Activated B cell treated with CpG ODN at 0.5 μM for 24 hours (primary cell): ENCODE measurements at places on chromosomes 3 and 15.
A peak's percentile ranks its signal among the peaks of the same experiment; 100 is the strongest.

DNA sequence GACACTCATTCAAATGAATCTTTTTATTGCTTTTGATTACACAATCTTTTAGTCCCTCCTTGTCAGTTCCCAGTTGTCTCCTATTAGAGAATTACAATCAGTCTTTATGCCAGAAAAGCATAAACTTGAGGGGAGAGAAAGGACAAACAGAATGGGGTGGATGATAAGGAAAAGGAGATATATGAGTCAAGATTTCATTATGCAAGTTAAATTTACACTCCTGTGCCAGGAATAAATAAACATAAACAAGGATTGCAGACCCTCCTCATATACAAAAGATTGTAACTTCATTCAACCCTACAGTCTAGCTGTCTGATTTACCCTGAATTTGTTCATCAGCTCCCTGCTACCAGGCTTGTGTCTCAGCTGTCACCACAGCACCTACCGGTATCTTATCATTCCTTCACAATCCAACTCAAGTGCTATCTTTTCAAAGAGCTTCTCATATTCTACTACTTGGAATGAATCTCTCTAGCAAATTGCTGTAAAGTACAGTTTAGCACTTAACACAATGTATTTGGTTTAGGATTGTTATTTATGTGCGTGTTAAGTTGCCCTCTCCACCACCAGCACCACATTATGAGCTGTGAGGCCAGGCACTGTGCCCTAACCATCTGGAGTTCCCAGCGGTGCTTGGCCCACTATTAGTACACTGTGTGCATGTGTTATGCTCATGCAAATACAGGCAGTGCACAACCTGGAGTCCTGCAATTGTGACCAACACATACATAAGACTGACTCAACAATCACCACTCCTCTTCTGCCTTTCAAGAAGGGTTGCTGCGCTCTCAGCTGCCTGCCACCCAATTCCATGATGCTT lies 504.1 kb downstream of the TBL1XR1 start:
- no peak for DNase-seq

DNA sequence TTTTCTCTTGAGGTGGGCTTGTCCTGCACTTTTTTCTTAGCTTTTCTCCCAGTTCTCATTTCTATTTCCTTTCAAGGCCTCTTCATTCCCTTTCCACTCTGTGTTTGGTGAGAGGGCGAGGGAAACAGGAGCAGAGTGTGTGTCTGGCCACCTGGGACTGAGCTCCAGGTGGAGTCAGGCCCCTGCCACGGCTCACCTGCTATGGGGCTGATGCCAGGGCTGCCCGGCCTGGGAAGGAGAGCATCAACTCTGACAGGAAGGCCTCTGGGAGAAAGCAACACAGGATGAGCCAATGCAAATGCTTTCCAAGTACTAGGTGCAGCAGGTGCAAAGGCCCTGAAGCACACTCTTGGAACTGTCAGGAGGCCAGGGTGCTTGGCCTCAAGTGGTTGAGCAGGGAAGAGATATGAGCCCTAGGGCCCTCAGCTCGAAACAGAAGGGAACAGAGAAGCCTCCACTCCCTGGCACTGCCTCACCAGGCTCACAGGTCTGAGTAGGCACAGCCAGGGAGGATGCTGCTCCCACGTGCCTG lies 27.3 kb upstream of the DUSP7 start:
- no peak for DNase-seq

GRCh38 chr3:68089572-68090011 lies 435.2 kb upstream of the SUCLG2 start:
- no peak for DNase-seq

GRCh38 chr3:186821429-186822387 lies 15.4 kb upstream of the RFC4 start:
- no peak for DNase-seq

GRCh38 chr3:27885641-27886040 lies 163.5 kb upstream of the EOMES start:
- no peak for DNase-seq

DNA sequence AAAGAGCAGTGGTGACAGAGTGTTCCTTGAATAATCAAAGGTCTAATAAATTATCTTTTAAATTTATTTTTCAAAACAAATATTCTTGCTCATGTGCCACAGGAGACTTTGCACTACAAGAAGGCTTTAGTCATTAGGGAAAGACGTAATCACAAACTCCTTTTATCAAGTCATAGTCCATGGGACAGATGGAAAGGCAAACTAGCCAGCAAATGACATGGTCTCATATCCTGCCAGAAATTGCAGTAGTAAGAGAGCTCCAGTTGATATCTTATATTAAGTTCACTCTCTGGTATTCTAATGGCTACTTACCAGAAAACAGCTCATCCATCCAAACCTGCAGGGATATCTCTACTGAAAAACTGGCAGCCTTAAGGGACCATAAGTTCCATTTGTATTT lies 225.0 kb upstream of the TP63 start:
- no peak for DNase-seq

- DNase-seq: no peak
Observed at GRCh38 chr3:19539518-19540392, 391.4 kb downstream of the KCNH8 start.

DNA sequence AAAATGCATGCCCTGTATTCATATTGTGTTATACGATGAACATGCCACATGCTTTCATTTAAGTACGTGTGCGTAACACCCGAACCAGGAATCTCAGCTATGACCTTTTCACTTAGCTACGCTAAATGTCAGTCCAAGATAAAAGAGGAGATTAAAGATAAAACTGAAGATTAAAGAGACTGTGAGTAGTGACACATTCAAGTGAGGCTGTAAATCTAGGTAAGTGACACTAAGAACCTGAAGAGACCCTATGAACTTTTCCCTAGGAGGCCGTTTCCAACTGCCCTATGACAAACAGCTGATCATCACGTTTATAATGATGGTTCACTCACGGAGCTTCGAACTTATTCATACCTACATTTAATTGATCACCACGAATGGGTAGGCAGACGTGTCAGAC lies 32.2 kb downstream of the TFRC start:
- DNase-seq: no peak

- no peak for DNase-seq
Observed at GRCh38 chr3:157438194-157438730, 1.6 kb downstream of the PTX3 start.

GRCh38 chr3:157436583-157437291 lies at the start of gene PTX3:
Gene PTX3, plus strand, starts transcription at chr3:157436850. Its CDS starts 84 bp downstream, at chr3:157436934.
- no peak for DNase-seq

DNA sequence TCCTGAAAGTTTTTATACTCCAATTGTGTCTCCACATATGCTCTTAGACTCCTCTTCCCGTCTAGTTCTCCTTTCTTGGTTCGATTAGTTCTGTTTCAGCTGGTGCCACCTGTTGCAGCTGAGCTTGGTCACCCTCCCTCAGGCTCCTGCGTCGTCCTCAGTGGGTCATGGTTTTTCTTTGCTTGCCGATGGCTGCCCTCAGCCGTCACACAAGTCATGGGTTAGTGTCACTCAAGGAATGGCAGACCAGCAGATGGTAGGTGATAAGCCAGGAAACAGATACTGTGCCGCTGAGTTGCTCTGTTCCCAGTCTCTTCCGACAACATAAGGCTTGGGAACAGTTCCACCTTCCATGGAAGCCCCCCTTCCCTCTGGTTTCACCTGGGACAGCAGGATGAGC lies 109.9 kb downstream of the IGF1R start:
- DNase-seq: no peak

GRCh38 chr3:37147666-37148065 lies 26.7 kb downstream of the LRRFIP2 start:
- DNase-seq: no peak

DNA sequence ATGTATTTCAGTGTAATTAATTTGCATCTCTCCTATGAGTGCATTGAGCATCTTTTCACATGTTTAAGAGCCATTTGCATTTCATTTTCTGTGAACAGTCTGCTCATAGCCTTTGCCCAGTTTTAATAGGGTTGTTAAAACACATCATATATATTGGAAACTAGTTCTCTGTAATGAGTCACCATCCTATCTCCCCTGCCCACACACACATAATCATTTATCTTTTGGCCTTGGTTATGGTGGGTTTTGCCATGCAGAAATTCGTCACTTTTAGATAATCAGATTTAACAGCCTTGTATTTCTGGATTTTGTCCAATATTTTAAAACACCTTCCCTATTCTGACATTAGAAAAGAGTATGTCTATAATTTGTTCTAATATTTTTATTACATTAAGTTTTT lies 11.9 kb upstream of the CHRM5 start:
- no peak for DNase-seq

DNA sequence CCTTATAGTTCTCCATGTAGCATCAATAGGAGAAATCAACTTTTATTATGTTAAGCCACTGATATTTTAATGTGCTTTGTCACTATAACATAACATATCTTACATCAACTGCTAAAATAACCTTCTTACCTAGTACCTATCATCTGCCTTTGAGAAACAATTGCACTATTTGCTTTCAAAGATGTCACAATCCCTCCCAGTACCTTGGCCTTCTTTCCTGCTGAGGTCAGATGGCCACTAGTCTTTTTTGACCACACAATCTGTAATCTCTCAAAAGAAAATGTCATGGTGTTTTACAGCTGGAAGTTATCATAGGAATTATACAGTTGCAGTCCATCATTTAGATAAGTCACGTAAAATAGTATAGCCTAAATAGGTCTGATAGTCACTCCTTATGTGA lies 247.5 kb upstream of the SLITRK3 start:
- DNase-seq: no peak

GRCh38 chr3:123283074-123283473 lies 81.3 kb downstream of the SEC22A start:
- no peak for DNase-seq

DNA sequence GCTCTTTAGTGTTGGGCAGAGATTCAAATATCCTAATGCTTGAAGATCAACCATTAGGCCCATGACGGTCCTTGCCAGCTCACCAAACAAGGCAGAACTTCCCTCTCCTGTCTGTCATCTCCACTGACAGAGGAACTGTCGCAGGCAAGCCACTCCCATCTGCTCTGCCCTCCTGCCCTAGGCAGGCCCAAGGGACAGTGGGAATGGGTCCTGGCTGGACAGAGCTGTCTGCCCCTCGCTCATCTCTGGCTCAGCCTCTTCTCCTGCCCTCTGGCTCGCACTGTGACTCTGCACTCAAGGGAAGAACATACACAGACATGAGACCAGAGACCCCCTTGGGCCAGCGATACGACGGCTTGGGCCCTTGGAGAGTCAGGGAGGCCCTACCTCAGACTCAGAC lies 7.6 kb upstream of the MUSTN1 start:
- no peak for DNase-seq

DNA sequence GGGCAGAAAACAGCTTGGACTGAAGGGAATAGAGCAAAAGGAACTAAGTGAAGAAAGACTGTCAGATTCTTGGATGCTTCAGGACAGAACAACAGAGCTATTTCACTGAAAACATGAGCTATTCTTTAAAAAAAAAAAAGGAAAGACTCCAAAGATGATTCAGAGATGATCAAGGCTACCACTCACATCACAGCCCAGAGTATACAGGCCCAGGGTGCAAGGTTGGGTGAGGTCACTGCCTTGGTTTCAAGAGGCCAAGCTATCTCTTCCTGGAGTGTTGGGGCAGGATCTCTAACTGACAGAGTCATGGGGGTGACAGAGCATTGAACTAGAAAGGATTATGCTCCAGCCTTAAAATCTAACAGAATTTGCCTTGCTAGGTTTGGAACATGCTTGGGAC lies 118.1 kb downstream of the AGBL1 start:
- DNase-seq: no peak

GRCh38 chr15:74788683-74789151 lies 6.8 kb downstream of the CSK start:
- peak; percentile 63 for DNase-seq

DNA sequence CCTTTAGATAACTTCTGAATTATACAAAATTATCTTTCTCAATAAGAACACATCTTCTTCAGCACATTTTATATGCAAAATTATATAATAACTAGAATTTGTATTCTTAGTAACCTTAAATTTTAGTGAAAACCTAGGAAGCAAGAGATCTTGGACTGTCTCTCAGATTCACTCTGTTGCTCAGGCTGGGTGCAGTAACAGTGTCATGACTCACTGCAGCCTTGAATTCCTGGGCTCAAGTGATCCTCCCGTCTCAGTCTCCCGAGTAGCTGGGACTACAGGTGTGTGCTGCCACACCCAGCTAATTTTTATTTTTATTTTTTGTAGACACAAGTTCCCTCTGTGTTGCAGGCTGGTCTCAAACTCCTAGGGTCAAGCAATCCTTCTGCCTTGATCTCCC lies 29.9 kb downstream of the MKRN3 start:
- DNase-seq: no peak

DNA sequence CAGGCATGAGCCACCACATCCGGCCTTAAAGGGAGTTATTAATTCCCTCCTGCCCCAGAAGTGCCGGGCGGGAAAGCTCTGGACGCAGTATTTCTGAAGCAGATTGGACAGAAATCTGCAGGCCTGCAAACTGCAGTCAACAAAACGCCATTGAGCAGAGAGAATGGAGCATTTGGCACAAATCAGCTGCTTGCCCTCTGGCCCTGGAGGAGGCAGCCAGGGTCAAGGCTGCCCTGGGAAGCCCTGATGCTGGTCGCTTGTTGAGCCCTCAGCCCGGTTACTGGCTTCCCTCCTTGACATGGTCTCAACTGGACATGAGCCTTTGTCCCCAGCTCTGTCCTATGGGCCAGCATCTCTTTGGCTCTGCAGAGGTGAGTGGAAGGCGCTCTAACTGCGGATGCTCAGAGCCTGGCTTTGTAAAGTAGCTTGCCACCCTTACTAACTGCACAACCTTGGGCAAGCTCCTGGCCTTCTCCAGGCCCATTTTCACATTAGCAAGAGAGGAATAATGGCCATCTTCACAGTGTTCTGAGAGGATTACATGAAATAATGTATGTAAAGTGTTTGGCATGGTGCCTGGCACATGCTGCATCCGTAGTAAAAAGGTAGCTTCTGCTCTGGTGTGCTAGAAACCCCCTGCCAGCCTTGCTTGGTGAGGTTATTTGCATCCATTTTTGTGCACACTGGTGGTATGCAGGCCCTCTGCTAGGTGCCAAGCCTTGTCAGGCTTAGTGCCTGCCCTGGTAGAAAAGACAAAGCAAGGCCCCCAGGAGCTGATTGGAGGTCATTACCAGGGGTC lies 4.1 kb downstream of the SEMA4B start:
- DNase-seq: no peak

GRCh38 chr3:159200176-159200575 lies 398.3 kb downstream of the MFSD1 start:
- no peak for DNase-seq

DNA sequence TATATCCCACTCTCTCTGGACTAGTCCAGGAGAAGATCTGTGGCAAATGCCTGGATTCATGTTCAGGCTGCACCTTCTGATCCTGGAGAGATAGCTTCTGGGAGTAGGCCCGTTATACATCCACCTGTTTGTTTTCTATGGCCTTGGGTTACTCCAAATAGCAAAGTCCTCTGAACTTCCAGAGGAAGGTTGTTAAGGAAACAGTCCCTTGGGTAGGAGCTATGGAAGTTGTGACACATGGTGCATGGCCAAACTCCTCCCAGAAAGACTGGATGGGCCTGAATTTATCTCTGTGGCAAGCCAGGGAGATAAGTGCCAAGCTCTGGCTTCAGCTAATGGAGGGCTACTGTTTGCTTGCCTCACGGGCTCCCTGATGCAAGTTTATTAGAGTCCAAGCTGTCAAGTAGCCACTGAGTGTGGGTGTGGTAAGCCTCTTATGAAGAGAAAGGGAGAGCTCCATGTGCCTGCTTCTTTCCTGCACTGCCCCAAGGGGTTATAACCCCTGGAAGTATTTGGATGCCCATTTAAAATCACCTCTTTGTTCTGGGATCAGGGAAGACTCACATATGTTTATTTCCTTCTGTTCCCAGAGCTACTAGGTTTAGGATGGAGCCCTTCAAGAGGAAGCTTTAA lies 328.7 kb upstream of the ATP11B start:
- DNase-seq: no peak
